ENCODE measurements at places on chromosomes 2 and 18. TPM values are rescaled to one million over a fixed set of nuclear protein-coding genes. Genes with fewer than 3 reads are reported as not detected.

- H3K4me1 ChIP-seq: peaks cover 6% of the 10 kb centered on the region
- H3K36me3 ChIP-seq: no peaks in the 10 kb centered on the region
- no peak overlapping the region for H3K27ac ChIP-seq
- no peak for DNase-seq
Measured at GRCh38 chr2:774436-774835, 97.2 kb upstream of the TMEM18 start.

MC5R gene
- polyA plus RNA-seq: not detected

- no peak for DNase-seq
- H3K4me1 ChIP-seq: peaks cover 6% of the 10 kb centered on the region
- H3K36me3 ChIP-seq: peaks cover under 1% of the 10 kb centered on the region
- H3K27me3 ChIP-seq: no peaks in the 10 kb centered on the region
Measured at GRCh38 chr18:35672897-35673296, 91.4 kb downstream of the GALNT1 start.

DNA sequence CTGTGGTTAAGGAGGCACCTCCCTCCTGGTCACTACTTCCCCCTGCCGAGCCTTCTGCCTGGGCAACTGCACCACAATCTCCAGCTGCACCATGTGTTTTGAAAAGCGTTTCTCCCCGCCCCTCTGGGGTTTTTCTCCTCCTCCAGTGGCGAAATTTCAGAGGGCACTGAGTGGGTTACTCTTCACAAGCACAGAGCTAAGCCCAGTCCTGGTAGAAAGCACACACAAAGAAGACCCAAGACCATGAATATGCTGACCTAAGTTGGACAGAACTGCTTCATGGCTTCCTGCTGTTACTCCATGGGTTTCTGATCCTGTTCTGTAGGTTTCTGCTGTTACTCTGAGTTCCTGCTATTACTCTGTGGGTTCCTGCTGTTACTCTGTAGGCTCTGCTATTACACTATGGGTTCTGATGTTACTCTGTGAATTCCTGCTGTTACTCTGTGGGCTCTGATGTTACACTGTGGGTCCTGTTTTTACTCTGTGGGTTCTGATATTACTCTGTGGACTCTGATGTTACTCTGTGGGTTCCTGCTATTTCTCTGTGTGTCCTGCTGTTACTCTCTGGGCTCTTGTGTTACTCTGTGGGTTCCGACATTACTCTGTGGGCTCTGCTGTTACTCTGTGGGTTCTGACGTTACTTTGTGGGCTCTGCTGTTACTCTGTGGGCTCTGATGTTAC is 216.6 kb downstream of the RTP5 start:
- no peaks in the 10 kb centered on the region for H3K36me3 ChIP-seq
- DNase-seq: peak; percentile 12
- H3K27ac ChIP-seq: peak overlapping the region; percentile 52
- H3K27me3 ChIP-seq: peaks cover 8% of the 10 kb centered on the region
- peak overlapping the region; percentile 37 for H3K4me3 ChIP-seq

ELOA2 gene
- not detected for polyA plus RNA-seq

SCN9A gene
- polyA plus RNA-seq: not detected

- no peak overlapping the region for H3K27ac ChIP-seq
- no peaks in the 10 kb centered on the region for H3K27me3 ChIP-seq
- no peaks in the 10 kb centered on the region for H3K36me3 ChIP-seq
- peaks cover 6% of the 10 kb centered on the region for H3K4me1 ChIP-seq
Measured at GRCh38 chr2:231634412-231634811, 41.7 kb downstream of the TEX44 start.

UGT1A6 gene
- polyA plus RNA-seq: not detected

GYPC gene
- 303 TPM for polyA plus RNA-seq

- DNase-seq: no peak
- H3K4me1 ChIP-seq: no peaks in the 10 kb centered on the region
- no peaks in the 10 kb centered on the region for H3K36me3 ChIP-seq
- H3K27me3 ChIP-seq: no peaks in the 10 kb centered on the region
- H3K27ac ChIP-seq: no peak overlapping the region
- H3K4me3 ChIP-seq: no peak overlapping the region
Measured at GRCh38 chr2:80489717-80490116, 185.2 kb upstream of the LRRTM1 start.

PAX8 gene
- 0.73 TPM for polyA plus RNA-seq

- H3K4me3 ChIP-seq: no peak overlapping the region
- no peak for DNase-seq
- H3K27ac ChIP-seq: no peak overlapping the region
- no peaks in the 10 kb centered on the region for H3K4me1 ChIP-seq
- no peaks in the 10 kb centered on the region for H3K36me3 ChIP-seq
Measured at GRCh38 chr2:175734686-175735085, 267.4 kb downstream of the LNPK start.

ABI2 gene
- 27.0 TPM for polyA plus RNA-seq

DNA sequence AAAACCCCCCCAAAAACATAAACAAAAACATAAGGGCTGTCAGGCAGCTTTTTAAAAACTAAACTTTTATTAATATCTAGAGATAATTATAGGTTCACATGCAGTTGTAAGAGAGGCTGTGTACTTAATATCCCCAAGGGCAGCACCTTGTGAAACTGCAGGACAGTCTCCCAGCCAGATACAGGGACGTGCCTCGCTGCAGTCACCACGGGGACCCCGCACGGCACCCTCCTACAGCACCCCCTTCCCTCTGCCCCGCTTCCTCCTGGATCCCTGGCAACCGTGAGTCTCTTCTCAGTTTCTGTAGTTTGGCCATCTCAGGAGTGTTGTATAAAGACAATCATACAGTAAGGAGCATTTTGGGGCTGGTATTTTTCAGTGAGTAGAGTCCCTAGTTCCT is 6.8 kb upstream of the COLEC11 start:
- DNase-seq: no peak
- H3K36me3 ChIP-seq: peaks cover 30% of the 10 kb centered on the region
- no peaks in the 10 kb centered on the region for H3K27me3 ChIP-seq
- no peak overlapping the region for H3K4me3 ChIP-seq

DNA sequence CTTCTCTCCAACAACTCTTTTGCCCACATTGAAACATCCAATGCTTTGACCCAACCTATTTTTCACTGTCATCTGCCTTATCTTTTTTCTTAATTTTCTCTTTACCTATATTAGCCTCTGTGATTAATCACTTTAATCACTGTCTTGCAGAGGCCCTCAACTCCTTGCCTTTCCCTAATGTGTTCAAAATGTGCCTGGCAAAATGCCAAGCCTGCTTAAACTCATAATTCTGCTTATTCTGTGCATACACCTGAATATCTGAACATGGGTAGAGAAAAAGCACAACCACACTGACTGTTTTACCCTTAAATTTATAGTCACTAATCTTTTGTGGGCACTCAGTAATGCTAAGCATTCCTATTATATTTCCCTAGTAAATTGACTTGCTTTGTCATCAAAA is 63.0 kb upstream of the GALNT13 start:
- H3K27ac ChIP-seq: no peak overlapping the region
- H3K4me1 ChIP-seq: no peaks in the 10 kb centered on the region
- H3K27me3 ChIP-seq: no peaks in the 10 kb centered on the region
- no peak overlapping the region for H3K4me3 ChIP-seq
- DNase-seq: no peak
- no peaks in the 10 kb centered on the region for H3K36me3 ChIP-seq

SPC25 gene
- not detected for polyA plus RNA-seq

LRRFIP1 gene
- 81.6 TPM for polyA plus RNA-seq

DNA sequence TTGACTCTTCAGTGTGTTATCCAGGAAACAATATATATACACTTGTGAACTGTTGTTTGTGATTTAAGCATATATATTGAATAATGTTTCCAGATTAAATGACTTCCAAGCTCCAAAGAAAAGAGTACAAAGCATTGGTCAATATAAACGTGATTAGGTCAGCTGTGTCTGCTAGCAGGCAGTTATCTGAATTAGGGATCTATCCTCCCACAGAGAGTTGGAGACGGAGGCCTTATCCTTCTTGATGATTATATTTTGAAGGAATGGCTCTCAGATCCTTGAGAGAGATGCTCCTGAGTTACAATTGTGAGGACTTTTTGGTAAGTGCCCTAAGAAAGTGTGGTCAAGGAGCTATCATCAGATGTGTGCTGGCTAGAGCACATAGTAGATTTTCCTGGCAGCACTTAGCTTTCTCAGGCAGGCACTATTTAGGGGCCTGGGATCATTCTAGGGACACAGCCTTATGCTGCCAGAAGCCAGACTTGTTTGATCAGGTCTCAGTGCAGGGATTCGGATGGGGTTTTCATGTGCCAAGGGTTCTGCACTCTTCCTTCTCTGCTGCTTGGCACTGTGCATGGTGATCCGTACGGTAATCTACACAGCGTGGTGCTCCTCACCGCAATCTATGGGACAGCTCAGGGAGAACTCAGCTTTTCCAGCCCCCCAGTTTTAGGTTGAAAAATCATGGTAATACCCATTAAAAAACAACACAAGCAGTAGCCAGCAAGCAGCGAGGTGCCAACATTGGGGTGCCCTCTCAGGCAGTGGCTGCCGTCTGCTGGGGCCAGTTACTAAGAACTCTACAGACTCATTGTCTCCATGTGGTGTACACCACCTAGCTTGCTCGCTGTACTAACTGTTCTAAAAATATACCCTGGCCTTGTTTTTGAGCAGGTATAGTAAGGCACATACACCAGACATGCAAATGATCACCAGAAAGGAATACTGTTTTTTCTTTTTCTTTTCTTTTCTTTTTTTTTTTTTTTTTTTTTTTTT is 8.0 kb upstream of the ZDBF2 start:
- H3K4me1 ChIP-seq: peaks cover 5% of the 10 kb centered on the region
- no peak overlapping the region for H3K4me3 ChIP-seq
- H3K27ac ChIP-seq: peak overlapping the region; percentile 34
- DNase-seq: no peak
- H3K27me3 ChIP-seq: peaks cover 60% of the 10 kb centered on the region

DNA sequence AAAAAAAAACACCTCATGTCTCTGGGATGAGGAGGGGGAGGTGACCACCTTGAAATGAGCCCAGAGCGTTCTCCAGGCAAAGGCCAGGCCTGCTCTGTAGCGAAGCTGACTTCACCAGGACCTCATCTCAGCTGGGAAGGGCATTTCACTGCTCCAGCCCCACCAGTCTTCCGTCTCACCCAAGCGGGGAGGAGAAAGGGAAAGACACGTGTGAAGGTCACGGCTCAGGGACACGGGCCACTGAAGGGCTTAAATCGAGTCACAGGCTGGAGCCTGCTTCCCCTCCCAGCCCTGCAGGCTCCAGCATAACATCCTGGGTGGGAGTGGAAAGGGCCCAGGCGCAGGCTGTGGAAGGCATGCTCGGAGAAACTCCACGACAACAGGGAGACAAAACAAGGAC is 18.1 kb downstream of the THAP4 start:
- peaks cover 39% of the 10 kb centered on the region for H3K4me1 ChIP-seq
- no peaks in the 10 kb centered on the region for H3K27me3 ChIP-seq
- H3K27ac ChIP-seq: peak overlapping the region; percentile 96

DNA sequence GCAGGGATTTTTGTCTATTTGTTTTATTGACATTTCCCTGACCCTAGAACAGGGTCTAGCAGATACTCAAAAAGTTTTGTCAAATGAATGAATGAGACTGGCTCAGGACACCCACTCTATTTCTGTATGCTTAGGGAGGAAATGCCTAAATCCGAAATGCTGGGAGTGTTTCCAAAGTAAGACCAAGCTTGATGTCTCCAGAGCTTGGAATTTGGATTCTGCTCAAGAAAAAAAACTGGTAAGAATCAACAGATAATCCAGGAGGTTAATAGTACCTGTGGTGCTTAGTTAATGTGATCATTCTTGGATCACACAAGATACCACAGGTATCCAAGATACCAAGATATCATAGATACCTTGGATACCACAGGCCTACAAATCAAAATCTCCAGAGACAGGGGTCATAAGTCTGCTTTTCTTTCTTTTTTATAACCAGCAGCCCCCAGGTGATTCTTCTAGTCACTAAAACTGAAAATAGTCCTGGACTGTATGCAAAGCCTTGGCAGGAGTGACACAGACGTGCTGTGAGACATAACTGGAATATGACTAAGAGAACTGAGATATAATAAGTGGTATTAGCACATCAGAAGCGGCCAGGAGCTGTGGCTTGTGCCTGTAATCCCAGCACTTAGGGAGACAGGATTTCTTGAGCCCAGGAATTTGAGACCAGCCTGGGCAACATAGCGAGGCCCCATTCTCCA is 39.9 kb upstream of the SP3 start:
- H3K4me3 ChIP-seq: no peak overlapping the region
- H3K27me3 ChIP-seq: peaks cover 8% of the 10 kb centered on the region
- no peak overlapping the region for H3K27ac ChIP-seq
- H3K4me1 ChIP-seq: no peaks in the 10 kb centered on the region
- no peak for DNase-seq

DNA sequence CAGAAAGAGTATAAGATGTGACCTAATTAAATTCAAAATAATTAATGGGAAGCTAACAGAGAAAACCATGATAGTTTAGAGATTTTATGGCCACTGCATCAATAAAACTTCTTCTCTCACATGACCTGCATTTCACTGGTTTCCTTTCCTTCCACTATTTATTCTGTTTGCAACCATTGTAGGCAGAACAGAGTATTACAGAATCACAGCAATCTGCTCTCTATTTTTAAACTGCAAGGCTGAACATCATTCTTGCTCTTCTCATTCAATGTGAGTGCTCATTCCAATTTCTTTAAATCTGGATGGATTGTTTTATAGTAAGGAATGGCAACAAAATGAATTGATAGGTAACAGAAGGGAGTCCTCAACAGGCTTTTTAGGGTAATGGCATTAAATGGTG is 715.5 kb upstream of the RAB6C start:
- H3K4me1 ChIP-seq: no peaks in the 10 kb centered on the region
- H3K36me3 ChIP-seq: peaks cover 42% of the 10 kb centered on the region
- H3K27me3 ChIP-seq: peaks cover 3% of the 10 kb centered on the region
- no peak for DNase-seq
- no peak overlapping the region for H3K4me3 ChIP-seq

PLB1 gene
- 0.34 TPM for polyA plus RNA-seq

REEP1 gene
- not detected for polyA plus RNA-seq

TXNDC2 gene
- not detected for polyA plus RNA-seq

- DNase-seq: no peak
- peaks cover 8% of the 10 kb centered on the region for H3K27me3 ChIP-seq
- H3K36me3 ChIP-seq: no peaks in the 10 kb centered on the region
- H3K4me3 ChIP-seq: no peak overlapping the region
Measured at GRCh38 chr18:61988100-61988499, 95.3 kb upstream of the RNF152 start.

- no peak overlapping the region for H3K27ac ChIP-seq
- no peaks in the 10 kb centered on the region for H3K36me3 ChIP-seq
- no peaks in the 10 kb centered on the region for H3K4me1 ChIP-seq
- no peak for DNase-seq
- H3K27me3 ChIP-seq: peaks cover 22% of the 10 kb centered on the region
- H3K4me3 ChIP-seq: no peak overlapping the region
Measured at GRCh38 chr2:19845323-19845920, 56.4 kb downstream of the TTC32 start.

- no peak overlapping the region for H3K27ac ChIP-seq
- no peaks in the 10 kb centered on the region for H3K4me1 ChIP-seq
- DNase-seq: no peak
- H3K4me3 ChIP-seq: no peak overlapping the region
- peaks cover 34% of the 10 kb centered on the region for H3K36me3 ChIP-seq
Measured at GRCh38 chr2:63225964-63226686, 175.5 kb downstream of the OTX1 start.

GRCh38 chr2:45567288-45567963 is 43.6 kb downstream of the SRBD1 start:
- no peaks in the 10 kb centered on the region for H3K27me3 ChIP-seq
- H3K27ac ChIP-seq: peak overlapping the region; percentile 94
- DNase-seq: no peak

GRCh38 chr2:64745562-64745961 is 91.8 kb upstream of the SERTAD2 start:
- no peak for DNase-seq
- H3K4me1 ChIP-seq: peaks cover 9% of the 10 kb centered on the region
- H3K27ac ChIP-seq: no peak overlapping the region
- H3K27me3 ChIP-seq: no peaks in the 10 kb centered on the region

ADGRF3 gene
- 0.09 TPM for polyA plus RNA-seq

PLGLB2 gene
- 1.0 TPM for polyA plus RNA-seq

All from naive thymus-derived CD8-positive, alpha-beta T cell (primary cell).